ENCODE measurements at places on chromosomes 4 and X. TPM values are rescaled to one million over a fixed set of nuclear protein-coding genes. Genes with fewer than 3 reads are reported as not detected.

GRCh38 chr4:122758033-122758432 lies 25.5 kb downstream of the BBS12 start:
- DNase-seq, result no peak

DNA sequence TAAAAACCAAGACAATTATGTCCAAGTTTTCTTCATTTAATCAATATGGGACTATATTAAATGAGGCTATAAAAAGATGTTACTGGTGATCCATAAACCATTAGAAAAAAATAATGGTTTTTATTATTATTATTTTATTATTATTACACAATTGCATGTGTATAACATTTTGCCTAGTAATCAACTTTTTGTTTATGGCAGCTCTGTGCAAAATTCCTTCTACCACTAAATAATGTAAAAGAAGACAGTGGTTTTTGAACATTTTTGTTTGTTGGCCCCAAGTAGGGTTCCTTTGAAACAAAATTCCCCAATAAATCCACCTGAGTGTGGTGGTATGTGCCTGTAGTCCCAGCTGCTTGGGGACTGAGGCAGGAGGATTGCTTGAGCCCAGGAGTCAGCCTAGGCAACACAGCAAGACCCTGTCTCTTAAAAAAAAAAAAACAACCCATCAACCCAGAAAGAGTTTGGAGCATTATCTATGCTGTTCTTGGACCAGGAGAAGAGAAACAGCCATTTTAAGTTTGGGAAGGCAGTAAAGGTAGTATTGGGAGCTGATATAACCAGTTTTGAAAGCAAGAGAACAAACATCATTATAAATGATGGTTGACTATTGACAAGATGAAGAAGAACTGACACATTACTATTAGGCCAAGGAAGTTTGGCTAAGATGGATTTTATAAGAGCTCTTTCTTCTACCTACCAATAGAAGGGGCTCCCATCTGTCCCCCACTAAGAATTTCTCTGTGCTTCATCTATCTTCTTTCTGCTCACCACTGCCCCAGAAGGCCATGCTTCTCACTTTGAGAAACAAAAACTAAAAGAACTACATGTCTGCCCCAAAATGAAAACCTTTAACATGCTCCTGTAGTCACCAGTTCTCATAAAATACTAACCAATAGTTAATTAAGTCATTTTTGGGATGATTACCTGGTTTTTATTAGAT lies 2.2 kb downstream of the TMEM156 start:
- DNase-seq, result no peak

DNA sequence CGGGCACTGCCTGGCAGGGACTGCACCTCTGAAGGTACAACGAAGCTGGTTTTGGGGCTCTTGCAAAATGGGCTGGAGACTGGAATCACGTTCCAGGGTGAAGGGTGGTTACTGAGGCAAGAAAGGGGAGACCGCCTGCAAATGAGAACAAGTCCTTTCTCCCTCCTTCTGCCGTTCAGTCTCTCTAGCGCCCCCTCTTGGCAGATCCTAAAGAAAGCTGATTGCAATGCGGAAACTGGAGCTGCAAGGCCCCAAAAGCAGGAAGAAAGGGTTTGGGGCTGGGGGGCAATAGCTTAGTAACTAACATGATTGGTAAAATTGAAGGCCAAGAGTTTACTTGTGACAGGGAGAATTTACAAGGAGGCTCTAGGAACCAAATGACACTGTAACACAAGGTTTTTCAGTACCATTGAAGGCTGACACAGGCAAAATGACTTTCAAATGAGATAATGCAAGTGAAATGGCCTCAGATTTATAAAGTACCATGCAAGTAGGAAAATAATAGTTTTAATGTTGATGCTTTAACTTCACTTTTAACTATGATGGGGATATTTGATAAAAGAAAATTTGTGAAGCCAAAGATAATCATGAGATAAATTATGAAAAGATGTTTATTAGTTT lies 222.7 kb upstream of the HAND2 start:
- DNase-seq, result no peak

DNA sequence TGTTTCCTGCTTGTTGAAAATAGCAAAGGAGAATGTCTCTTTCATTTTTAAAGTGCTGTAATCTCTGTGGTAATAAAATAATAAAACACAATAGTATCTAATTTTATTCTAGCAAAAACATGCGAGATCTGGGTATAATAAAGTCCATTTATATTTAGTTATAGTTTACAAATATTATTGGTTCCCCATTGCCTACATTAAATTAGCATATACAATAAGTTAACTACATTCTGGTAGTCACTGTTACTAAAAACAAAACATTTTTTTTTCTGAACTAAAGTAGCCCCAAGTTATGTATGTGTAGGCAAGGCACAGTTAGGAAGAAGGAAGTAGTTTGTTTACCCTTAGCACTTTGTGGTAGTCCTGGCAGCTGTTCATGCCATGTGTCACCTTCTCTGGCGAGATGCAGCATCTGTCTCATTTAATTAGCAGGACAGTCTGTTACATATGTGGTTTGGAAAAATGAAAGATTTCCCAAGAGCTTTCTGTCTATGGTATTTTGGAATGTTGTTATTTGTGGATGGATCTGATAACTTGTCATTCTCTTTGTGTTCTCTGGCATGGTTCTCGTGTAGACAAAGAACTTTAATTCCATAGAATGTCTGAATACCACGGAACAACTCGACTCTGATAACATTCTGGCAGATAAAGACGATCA lies 231.3 kb upstream of the PITX2 start:
- DNase-seq, result no peak

DNA sequence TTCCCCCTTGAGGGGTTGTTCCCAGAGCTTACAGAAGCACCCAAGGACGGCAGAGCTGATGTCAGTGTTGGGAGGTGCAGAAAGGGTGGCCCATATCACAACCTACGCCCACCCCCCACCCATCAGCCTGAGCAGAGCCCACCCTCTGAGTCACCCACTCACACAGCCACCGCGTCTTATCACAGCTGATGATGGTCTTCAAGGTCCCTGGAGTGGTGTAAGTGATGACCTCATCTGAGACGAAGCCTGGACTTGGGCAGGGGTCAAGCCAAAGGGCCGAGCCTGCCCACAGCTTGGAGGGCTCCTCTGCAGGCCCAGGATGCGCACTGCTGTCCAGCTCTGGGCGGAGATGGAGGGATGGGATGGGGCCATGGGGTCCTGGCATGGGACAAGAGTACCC lies 3.0 kb upstream of the HTRA3 start:
- DNase-seq, result no peak

GRCh38 chrX:118847676-118848075 lies 24.1 kb downstream of the ZCCHC12 start:
- peak; percentile 41 for DNase-seq

DNA sequence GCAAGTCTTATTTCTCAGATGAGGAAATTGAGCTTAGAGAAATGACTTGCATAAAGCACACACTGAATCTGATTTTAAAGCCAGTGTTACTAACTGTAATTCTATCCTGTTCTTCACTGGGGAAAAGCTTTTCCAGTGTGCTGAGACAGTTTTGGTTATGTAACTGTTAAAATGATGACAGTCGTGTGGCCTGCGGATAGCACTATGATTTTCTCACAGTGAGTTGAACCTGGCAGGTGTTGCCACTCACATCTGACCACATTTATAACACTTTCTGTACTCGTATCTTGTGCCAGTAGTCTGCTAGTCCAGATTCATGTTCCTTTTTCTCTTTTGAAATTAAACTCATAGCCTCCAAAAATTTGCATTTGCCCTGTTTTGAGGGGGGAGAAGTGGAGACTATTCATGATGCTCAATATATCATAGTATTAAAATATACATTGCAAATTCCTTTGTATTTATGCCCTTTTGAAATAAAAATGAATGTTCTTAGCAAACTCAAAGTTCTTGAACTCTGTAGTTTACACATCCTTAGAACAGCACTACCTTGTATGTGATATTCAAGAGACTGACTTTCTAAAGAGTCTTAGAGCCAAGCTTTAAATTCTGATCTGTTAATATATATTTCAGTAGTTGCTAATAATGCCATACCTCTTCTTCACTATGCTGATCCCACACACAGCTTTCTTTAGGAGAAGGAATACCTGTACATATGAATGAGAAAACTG lies 132.3 kb downstream of the PDLIM5 start:
- no peak for DNase-seq

DNA sequence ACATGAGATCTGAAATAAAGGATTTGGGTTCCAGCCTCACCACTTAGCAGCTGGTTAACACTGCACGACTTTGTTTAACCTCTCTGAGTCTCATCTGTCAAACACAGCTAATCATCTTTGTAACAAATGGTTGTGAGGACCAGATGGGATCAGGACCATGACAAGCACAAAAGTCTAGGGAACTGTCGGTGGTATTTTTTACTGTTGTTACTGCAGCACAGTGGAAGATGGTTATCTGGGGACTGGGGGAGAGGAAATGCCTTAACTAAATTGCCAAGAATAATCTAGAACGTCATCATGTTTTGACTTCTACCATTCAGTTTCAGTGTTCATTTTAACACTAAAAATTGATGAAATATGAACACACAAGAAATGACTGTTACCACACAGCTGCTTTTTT lies 99.5 kb downstream of the ADGRA3 start:
- DNase-seq, result peak; percentile 4

GRCh38 chr4:104749062-104749461 lies 254.4 kb upstream of the CXXC4 start:
- no peak for DNase-seq

DNA sequence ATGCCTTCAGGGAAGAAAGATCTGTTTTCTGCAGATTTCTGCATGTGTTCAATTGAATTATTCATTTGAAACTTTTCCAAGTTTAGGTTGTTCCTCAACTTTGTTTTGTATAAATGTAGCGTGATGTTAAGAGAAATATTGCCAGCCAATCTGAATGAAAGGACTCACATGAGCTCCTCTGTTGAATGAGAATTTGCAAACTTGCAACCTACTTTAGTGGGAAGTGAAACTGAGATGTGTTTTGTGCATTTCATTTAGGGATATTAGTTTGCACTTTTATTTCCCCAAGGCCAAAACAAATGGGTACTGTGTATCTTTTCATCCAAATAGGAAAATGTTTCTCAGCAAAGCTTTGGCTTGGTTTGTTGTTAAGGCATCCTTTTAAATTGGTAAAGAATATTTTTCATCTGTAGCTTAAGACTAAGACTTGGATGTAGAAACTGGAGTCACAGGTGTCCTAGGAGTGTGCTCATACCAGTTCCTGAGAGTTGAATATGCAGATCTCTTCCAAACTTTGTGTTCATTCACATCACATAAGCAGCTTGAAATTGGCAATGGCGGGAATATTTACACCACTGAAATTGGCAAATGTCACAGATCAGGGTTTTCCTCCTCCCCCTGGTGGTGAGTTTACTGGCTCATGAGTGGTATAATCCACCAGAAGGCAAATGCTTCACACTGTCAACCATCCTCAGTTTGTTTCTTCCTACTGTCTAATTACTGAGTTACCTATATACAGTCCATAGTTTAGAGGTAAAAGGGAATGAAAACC lies 193.6 kb upstream of the BANK1 start:
- DNase-seq, result no peak

- no peak for DNase-seq
Observed at GRCh38 chr4:55329012-55329411, 17.0 kb upstream of the SRD5A3 start.

DNA sequence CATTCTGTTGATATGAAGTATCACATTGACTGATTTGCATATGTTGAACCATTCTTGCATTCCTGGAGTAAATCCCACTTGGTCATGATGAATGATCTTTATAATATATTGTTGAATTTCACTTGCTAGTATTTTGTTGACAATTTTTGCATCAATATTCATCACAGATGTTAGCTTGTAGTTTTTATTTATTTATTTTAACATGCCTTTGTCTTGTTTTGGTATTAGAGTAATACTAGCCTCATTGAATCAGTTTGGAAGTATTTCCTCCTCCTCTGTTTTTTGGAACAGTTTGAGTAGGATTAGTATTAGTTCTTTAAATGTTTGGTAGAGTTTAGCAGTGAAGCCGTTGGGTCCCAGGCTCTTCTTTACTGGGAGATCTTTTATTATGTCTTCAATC lies 13.9 kb upstream of the ADH1C start:
- no peak for DNase-seq

GRCh38 chr4:16693641-16694040 lies 204.8 kb downstream of the LDB2 start:
- no peak for DNase-seq

DNA sequence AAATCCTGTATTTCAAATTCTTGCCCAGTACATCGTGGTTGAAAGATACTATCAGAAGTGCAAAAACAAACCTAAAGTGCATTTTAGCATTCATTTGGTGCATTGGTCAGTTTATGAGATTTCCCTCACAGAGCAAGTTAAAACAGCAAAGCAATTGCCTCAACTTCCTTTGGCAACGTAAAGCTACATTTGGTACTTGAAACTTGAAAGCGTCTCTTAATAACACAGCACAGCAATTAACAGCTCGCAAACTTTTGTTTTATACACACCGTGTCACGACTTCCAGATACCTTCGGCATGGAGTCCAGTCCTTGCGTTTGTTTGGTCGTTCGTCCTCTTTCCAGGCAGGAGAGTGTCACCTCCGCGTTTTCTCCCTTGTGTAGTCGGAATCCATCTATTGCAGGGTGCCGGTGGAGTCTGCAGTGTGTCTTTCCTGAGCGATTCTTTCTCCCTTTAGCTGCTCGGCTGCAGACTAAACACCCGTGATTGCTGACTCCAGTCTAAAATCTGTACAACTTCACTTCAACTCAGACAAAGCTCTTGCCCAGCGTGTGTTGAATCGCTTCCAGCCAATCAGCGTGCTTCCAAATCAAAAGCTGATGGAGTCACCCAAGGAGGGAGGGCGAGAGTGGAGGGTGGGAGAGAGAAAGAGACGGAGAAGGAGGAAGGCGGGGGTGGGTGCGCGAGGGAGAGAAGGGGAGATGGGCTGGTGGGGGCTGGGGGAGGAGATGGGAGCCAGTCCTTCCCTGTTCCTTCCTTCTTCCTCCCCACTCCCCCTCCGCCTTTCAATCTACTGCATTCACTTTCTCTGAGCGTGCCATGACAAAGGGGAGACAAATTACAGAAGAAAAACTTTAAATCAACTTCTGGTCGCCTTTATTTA lies at the start of gene PCDH18:
PCDH18 (minus strand) TSS at position 509 of the 883 bp plus-strand sequence; CDS start at position 103, 406 bp downstream.
- DNase-seq, result no peak

- no peak for DNase-seq
Observed at GRCh38 chrX:68807818-68808217, 21.0 kb upstream of the EFNB1 start.

GRCh38 chrX:80929251-80929650 lies 119.6 kb upstream of the BRWD3 start:
- no peak for DNase-seq

DNA sequence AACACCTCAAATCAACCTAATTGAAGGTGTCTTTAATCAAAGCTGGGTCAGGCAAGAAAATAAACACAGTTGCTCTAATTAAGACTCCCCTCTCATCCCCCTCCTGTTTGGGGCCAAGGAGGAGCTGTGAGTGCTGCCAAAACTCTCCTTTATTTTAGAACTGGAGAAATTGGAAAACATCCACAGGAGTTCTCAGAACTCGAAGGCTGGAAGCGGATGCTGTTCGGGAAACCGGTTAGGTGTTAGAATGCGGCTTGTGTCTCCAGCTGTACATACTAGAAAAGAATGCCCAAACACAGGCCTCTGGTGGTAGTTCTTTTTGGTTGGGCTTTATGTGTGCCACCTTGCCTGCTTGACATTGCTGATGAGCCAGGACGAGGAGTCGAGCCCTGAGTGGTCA lies 118.2 kb downstream of the GPR143 start:
- DNase-seq, result no peak

GRCh38 chr4:158823461-158823873 lies 54.6 kb downstream of the FNIP2 start:
- no peak for DNase-seq

GRCh38 chrX:135463937-135464336 lies 42.2 kb downstream of the SMIM10L2A start:
- DNase-seq, result no peak

Gene ADH1A
- total RNA-seq, result not detected

Gene DGAT2L6
- not detected for total RNA-seq

Gene POU4F2
- total RNA-seq, result not detected

Gene LEF1
- 0.58 TPM for total RNA-seq

Gene DKK2
- 0.06 TPM for total RNA-seq

Gene DOK7
- total RNA-seq, result not detected
